Tibial nerve (tissue), 4 donors: ENCODE measurements at places on chromosomes 2 and 18. TPM values are rescaled to one million over a fixed set of nuclear protein-coding genes. Genes with fewer than 3 reads are reported as not detected.

- DNase-seq = no peak
Observed at GRCh38 chr2:8234757-8235374, 447.0 kb upstream of the ID2 start.

DNA sequence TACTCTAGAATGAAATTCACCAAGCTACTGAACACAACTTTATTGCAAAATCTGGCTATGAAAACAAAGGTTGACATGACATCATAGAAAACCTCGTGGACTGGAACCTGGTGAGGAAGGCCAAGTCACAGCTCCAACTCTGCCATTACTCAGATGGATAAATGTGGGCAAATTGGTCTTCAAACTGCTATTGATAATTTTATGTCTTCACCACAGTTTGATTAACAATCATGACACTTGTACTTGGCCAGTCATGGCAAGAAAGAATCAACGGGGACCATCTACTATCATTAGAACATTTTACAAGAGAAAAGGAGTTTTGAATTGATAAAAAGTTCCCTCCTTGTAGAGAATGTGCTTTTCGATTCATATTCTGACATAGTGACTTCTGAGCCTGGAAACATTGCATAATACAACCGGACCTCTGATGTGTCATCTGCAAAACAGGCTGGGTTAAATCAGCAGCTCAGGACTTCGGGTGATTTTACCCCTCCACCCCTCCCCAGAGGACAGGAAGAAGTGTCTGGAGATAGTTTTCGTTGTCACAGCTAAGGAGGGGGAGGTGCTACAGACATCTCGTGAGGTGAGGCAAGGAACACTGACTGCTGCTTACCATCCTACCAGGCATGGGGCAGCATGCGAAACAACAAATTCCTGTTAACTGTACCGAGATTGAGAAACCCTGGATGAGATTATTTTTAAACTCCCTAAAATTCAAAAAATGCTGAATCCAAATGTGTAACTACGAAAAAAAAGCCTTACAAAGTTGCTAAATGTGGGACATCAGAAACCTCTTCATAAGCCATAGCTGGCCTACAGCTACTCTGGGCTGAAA, 8.4 kb downstream of the L3MBTL4 start:
- no peak for DNase-seq

GRCh38 chr2:121485039-121485438, 45.6 kb upstream of the RNU4ATAC start:
- no peak for DNase-seq

DNA sequence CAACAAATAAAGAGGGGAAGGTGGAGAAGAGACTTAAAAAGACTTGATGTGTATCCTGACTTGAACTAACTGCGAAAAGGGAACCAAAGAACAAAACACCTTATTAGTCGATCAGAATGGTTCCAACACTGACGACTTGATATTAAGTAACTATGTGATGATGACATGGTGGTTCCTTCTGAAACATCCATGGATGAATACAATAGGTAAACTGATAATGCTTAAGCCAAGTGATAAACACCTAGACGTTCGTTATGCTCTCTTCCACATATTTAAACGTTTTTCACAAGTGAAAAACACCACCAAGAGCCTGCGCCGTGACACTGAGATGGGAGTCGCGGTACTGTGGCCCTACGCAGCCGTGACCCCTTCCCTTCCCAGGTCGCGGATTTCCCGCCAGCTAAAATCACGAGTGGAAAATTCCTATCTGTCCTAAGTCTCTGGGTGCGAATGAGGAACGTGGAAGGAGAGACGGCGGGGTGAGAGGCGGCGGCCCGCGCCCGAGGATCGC, 797 bp downstream of the TTC32 start:
- peak; percentile 24 for DNase-seq

GRCh38 chr2:68857855-68858456, 13.2 kb downstream of the BMP10 start:
- no peak for DNase-seq

DNA sequence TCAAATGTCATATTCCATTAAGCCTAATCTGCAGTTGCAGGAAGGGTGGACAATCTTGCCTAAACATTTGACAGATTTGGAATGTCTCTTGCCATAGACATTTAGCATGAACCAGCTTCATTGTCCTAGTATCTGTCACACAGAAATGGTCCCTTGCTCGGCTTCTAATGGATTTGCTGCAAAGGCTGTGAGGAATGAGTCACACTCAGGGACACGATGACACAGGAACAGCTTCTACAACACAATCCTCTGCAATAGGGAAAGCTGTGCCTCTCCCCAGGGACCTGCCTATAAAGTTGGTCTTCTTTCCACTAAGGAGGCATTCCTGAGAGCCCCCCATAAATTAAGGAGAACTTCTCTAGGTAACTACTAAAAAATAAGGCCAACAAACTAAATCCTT, 155.1 kb upstream of the L3MBTL4 start:
- DNase-seq = no peak

DNA sequence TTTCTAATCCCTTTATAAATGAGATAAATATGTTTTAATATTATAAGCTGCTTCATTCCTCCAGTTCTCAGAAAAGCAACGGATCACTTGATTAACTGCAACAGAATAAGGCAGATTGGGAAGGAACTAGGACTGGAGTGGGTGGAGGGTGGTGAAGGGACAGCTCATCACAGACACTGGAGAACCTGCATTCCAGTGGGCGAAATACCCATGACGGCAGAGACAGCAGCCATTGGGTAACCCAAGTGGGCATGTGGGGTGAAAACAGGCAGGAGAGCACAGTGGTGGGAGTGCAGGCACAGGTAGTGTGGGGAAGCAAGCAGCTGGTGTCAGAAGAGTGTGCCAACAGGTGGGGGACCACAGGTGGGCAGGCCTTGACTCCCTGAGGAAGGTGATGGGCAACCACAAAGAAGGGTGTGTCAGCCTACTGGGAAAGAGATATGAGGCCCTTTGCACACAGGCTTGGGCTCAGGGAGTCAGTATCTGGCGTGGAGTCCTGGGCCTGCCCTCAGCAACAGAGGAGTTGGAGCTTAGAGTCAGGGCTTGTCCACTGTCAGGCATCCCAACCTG, 27.2 kb downstream of the DPYSL5 start:
- DNase-seq = no peak

GRCh38 chr18:61471541-61471940, 138.3 kb downstream of the CDH20 start:
- no peak for DNase-seq

DNA sequence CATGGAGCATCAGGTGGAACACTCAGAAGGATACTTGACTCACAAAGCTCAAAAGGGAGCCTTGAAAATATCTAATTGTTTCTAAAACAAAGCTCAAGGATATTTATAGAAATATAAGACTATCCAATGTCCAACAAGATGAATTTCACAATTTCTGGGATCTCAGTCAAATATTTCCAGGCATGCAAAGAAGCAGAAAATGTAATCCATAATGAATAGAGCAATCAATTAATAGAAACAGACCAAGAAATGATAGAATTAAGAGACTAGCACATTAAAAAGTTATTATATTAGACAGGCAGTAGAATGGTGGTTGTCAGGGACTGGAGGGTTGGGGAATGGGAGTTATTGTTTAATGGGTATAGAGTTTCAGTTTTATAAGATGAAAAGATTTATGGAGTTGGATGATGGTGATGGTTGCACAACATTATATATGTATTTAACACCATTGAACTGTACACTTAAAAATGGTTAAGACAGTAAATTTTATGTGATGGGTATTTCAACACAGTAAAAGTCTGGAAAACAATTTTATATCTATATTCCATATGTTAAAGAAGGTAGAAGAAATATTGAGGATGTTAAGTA, 189.9 kb upstream of the PIEZO2 start:
- DNase-seq = no peak

DNA sequence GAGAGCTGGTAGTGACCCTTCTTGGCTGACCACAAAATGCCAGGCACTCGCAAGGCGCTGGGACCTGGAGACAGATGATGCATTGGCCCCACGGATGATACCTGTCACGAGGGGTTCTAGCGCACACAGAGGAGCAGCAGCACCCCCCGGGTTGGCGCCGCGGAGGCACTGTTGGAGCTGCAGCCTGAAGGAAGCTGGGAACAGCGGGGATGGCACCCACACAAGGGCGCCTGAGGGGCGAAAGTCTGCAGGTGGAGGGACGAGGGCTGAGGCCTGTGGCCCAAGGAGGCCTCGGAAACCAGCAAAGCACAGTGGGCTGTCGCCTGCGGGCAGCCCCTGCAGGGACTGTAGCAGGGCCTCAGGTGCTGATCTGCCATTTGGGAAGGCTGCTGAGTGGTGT, 33.6 kb downstream of the FAM228A start:
- no peak for DNase-seq

DNA sequence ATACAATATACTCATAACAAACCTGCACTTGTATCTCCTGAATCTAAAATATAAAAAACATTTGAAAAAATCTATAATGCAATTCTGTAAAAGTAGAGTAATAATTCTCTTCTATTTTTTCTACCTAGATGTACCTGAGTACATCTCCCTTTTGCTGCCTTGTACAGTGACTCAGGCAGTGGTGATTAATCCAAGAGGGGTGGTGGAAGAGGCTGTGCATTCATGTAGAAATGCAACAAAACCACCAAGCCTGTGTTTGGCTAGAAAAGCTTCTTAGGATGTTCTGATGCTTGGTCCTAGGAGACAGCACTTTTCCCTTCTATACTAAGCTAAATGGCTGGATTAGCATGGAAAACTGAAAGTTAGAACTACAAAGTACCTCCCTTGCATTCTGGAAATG, 245.8 kb downstream of the DPP10 start:
- DNase-seq = no peak

DNA sequence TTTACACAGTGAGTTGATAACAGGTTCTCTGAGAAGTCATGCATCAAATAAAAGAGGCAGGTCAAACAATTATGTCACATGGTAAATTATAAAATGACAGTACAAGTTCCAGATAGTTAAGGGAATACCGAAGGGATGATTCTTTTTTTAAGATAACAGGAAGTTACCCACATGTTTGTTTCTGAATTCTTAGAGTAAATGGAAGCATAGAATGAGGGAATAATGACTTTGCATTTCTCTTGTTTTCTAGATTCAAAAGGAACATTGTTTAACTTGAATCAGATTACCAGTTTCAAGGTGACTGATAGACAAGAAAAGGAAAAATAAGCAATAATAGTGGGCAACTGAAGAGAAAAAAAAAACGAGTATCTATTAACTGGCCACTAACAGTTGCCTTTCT, 124.5 kb downstream of the MIB1 start:
- no peak for DNase-seq

DNA sequence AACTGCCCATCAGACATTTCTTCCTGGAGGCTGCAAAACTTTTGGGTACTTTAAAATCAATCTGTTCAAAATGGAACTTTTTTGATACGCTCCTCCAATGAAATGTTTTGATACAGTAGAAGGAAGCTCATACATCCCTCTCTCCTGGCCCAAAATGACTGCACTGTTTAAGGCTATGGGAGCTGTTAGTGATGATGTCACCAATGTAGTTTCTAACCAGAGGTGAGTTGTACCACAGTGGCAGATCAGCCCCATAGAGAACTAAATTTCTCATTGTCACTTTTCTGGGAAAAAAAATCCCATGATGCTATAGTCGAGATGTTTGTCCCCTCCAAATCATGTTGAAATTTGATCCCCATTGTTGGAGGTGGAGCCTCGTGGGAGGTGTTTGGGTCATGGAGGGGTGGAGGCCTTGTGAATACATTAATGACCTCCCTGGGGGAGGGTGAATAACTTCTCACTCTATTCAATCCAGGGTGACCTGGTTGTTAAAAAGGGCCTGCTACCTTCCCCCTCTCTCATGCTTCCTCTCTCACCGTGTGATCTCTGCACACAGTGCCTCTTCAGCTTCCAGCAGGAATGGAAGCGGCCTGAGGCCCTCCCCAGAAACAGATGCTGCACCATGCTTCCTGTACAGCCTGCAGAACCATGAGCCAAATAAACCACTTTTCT, 117.4 kb upstream of the NPAS2 start:
- no peak for DNase-seq

GRCh38 chr2:128779301-128780095, 460.8 kb upstream of the HS6ST1 start:
- no peak for DNase-seq

- no peak for DNase-seq
Observed at GRCh38 chr2:222434204-222434603, 9.9 kb downstream of the SGPP2 start.

- no peak for DNase-seq
Observed at GRCh38 chr2:223076573-223076972, 24.6 kb downstream of the KCNE4 start.

DNA sequence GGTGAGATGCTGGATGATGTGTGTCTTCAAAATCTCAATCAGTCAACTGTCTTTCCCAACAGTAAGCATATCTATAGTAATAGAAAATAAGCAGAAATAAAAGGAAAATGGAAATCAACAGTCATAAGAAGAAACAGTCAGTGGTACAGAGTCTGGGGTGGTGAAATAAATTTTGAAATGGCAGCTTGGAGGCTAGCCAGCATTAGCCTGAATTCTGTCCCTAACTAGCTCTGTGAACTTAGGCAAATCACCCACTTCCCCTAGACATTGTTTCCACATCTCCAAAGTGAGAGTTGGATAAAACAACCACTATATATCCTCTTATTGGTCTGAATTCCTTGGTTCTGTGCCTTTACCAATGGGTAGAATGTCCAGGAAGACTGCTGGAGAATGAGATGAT, 189.7 kb upstream of the REV1 start:
- peak; percentile 41 for DNase-seq

DNA sequence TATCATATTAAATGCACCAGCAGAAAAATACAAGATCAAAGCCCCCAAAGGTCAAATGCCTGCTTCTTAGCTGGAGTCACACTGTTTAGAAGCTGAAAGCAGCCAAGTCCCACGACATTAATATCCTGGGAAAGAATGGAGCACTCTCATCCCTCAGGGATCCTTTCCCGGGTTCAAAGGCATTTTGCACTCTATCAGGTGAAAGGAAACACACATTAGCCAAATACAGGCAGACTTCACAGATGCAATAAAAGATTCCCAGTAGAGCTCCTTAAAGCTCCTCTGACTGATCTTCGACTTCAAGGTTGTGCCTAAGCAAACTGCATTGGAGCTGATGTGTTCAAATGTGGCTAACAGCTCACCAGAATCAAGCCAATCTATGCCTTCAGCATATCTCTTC, 158.4 kb downstream of the RNF152 start:
- no peak for DNase-seq

- no peak for DNase-seq
Observed at GRCh38 chr18:35467624-35468016, 30.1 kb downstream of the INO80C start.

- no peak for DNase-seq
Observed at GRCh38 chr2:235908826-235909225, 259.4 kb downstream of the GBX2 start.

The NFE2L2 gene
- total RNA-seq = 156 TPM

The SEC11C gene
- total RNA-seq = 36.6 TPM

The ALPP gene
- total RNA-seq = not detected

The LYPD6B gene
- not detected for total RNA-seq

The LRP1B gene
- total RNA-seq = 3.1 TPM

The CFAP221 gene
- not detected for total RNA-seq

The NT5C1B gene
- total RNA-seq = not detected

The ANKRD36 gene
- 65.7 TPM for total RNA-seq
